ENCODE measurements at places on chromosomes 12 and 14. TPM values are rescaled to one million over a fixed set of nuclear protein-coding genes. Genes with fewer than 3 reads are reported as not detected.

AKAP3 gene
- total RNA-seq = 3.1 TPM

CMA1 gene
- not detected for total RNA-seq

MYL2 gene
- total RNA-seq = not detected

NKX2-1 gene
- total RNA-seq = not detected

PLEKHD1 gene
- total RNA-seq = 0.15 TPM

RPGRIP1 gene
- not detected for total RNA-seq

SYNJ2BP gene
- 6.3 TPM for total RNA-seq

CORO1C gene
- total RNA-seq = 30.9 TPM

GON7 gene
- total RNA-seq = 18.2 TPM

C12orf50 gene
- total RNA-seq = not detected

SRRM4 gene
- not detected for total RNA-seq

Data from activated CD4-positive, alpha-beta memory T cell treated with anti-CD3 and anti-CD28 coated beads, Interleukin-2, amount 10 ng/mL, durations not matched to agents 7 days and 5 days (primary cell).